Esophagus muscularis mucosa (tissue), 4 donors: ENCODE measurements at places on chromosomes 11 and 22.

DNA sequence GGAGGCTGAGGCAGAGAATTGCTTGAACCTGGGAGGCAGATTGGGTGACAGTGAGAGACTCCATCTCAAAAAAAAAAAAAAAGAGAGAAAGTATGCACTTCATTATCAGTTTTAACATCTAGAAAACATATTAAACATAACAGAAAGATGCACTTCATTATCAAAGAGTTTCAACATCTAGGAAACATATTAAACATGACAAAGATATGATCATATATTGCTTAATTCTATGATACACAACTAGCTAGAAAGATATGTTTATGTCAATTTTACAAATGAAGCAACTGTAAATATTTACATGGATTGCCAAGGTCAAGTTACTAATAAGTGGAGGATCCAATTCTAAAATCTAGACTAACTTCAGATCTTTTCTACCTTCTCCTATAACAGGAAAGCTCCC is 50.4 kb upstream of the CTSC start:
- H3K36me3 ChIP-seq: no peaks in the 10 kb centered on the region
- peaks cover 3% of the 10 kb centered on the region for H3K4me1 ChIP-seq
- H3K27ac ChIP-seq: no peak overlapping the region
- DNase-seq: no peak
- H3K4me3 ChIP-seq: no peak overlapping the region
- no peaks in the 10 kb centered on the region for H3K27me3 ChIP-seq

- no peaks in the 10 kb centered on the region for H3K36me3 ChIP-seq
- H3K4me3 ChIP-seq: peak overlapping the region; percentile 80
- H3K4me1 ChIP-seq: peaks cover 41% of the 10 kb centered on the region
- no peak for DNase-seq
- H3K27me3 ChIP-seq: no peaks in the 10 kb centered on the region
Observed at GRCh38 chr11:110093407-110094297, 460 bp downstream of the ZC3H12C start.

DNA sequence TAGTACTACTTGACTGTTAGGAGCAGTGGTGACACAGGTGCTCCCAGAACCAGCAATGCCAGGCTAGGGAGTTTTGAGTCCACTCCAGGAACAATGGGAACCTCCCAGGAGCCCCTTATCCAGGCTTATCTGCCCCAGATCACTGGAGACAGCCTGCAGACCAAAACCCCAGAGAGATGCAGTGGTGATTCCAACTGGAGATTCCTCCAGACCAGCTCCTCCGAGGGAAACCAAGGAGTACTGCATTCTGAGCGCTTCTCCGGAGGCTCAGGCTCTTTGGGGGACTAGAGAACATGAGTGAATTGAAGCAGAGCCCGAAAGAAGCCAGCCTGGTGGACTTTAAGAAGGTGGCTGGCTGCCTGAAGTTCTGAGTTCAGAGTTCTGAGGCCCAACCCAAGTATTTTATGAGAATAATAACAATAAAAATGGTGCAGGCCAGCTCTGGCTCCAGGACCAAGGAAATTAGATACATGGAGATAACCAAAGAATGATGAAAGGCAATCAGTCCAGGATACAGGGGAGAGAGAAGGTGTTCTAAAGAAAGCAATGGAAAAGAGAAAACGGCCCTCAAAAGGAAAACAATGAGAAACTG is 1.3 kb upstream of the TMEM25 start:
- H3K27ac ChIP-seq: peak overlapping the region; percentile 74
- DNase-seq: no peak
- peak overlapping the region; percentile 83 for H3K4me3 ChIP-seq
- peaks cover 37% of the 10 kb centered on the region for H3K4me1 ChIP-seq
- H3K36me3 ChIP-seq: peaks cover 4% of the 10 kb centered on the region

DNA sequence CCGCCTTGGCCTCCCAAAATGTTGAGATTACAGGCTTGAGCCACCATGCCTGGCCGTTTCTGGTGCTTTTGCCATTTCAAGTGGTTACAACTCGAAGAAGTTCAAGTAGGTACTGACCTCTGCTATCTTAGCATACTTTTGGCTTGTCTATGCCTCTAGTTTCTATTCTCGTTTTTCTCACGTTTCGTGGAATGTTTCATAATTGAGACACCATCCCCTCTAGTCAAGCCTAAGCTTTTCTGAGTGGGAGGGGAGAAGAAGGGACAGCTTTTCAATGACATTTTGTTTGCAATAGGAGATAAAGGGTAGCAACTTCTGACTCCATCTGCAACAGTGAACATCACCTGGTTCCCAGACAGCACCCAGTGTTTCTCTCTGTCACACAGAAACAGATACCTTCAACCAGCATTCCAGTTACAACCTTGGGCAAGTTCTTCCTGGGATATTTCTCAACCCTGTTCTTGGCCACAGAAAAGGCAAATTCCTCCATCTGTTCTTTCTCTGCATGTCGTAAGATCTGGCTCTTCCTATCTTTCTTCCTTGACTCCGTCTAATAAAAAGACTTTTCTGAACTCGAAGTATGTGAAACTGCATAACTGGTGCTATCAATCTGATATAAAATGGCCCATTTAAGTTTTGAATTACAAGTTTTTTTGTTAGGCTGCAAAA is 25.5 kb downstream of the DDI1 start:
- peaks cover 10% of the 10 kb centered on the region for H3K4me1 ChIP-seq
- H3K27ac ChIP-seq: no peak overlapping the region
- H3K36me3 ChIP-seq: no peaks in the 10 kb centered on the region
- H3K27me3 ChIP-seq: no peaks in the 10 kb centered on the region

DNA sequence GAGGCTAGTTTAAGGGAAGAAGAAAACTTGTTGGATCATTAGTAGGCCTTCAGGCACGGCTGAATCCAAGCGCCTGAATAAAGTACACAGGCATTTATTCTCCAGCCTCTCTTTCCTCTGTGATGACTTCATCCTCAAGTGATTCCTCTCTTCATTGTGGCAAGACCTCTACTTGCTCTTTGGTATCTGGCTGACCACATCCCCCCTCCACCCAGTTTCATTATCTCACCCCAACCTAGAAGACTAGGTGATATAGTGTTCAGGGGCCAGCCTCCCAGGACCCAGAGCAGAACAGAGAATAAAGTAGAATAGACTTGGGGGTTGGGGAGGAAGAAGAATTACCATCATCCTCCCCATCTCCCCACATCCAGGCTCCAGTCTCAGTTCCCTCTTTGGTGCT is 189.3 kb downstream of the MIAT start:
- H3K27me3 ChIP-seq: no peaks in the 10 kb centered on the region
- H3K36me3 ChIP-seq: no peaks in the 10 kb centered on the region
- no peak overlapping the region for H3K4me3 ChIP-seq
- peaks cover 7% of the 10 kb centered on the region for H3K4me1 ChIP-seq
- DNase-seq: no peak

DNA sequence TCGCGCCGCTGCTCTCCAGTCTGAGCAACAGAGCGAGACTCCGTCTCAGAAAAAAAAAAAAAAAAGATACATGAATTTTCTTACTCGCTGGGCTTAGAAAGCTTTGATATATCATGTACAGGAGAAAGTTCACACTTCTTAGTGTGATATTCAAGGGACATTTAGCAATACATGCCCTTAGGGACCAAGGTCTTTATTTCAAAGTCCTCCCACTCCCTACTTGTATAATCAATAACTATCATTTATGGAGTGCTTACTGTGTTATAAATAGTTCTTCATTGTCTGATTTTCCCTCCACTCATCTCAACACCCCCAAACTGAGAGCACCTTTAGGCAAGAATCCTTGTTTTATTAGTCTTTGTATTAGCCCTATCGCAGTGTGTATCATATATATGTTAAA is 103.3 kb downstream of the UVRAG start:
- no peak for DNase-seq
- H3K27ac ChIP-seq: no peak overlapping the region
- H3K36me3 ChIP-seq: no peaks in the 10 kb centered on the region

DNA sequence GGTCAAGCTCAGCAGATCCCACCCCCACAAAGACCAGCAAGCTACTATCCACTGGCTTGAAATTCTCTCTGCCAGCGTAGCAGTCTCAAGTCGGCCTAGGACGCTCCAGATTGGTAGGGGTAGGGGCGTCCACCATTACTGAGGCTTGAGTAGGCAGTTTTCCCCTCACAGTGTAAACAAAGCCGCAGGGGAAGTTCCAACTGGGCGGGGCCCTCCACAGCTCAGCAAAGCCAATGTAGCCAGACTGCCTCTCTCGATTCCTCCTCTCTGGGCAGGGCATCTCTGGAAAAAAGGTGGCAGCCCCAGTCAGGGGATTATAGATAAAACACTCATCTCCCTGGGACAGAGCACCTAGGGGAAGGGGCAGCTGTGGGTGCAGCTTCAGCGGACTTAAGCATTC is 1064.9 kb upstream of the TENM4 start:
- H3K4me1 ChIP-seq: no peaks in the 10 kb centered on the region
- H3K27me3 ChIP-seq: no peaks in the 10 kb centered on the region
- no peak overlapping the region for H3K27ac ChIP-seq

DNA sequence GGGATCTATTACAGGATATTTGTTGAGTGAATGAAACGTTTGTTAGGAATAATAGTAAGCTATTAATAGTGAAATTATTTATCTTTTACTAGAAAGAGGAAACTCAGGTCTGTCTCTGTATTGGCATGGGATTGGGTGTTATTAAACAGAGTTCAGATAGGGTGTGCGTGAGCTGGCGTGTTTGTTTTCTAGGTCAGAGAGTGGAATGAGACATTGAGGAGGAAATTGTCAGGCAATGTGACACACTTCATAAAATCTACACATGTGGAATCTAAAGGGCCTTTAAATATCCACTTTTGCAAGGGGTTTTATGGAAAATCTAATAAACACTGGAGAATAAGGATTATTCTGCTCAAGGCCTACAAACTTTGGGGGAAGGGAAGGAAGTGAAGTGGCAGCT is 552.9 kb downstream of the NTM start:
- no peak overlapping the region for H3K27ac ChIP-seq
- H3K27me3 ChIP-seq: no peaks in the 10 kb centered on the region
- no peak for DNase-seq
- H3K4me3 ChIP-seq: no peak overlapping the region

DNA sequence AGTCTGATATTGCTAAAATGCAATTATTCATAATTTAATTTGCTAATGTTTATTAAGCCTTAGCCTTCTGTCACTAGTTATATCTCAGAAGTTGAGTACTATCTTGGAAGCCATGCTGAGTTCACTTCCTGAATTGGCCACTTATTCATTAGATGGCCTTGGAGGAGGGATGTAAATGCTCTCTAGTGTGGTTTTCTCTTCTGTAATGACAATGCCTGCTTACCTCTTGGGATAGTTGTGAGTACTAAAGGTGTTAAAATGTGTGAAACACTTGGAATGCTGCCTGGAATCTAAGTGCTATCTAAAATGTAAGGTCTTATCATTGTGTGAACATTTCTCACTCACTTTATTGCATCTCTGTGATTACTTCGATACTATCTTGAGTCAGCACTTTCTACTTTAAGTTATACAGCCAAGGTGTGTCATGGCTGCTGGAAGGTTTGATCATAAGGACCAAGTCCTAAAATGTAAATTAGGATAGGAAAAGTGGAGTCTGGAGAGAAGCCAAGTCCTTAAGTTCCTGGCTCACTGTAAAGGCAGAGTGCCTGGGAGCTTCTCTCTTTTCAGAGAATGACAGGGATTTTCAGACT is 12.4 kb downstream of the GLYATL2 start:
- H3K27ac ChIP-seq: no peak overlapping the region
- H3K4me1 ChIP-seq: no peaks in the 10 kb centered on the region
- H3K36me3 ChIP-seq: no peaks in the 10 kb centered on the region
- no peak for DNase-seq

DNA sequence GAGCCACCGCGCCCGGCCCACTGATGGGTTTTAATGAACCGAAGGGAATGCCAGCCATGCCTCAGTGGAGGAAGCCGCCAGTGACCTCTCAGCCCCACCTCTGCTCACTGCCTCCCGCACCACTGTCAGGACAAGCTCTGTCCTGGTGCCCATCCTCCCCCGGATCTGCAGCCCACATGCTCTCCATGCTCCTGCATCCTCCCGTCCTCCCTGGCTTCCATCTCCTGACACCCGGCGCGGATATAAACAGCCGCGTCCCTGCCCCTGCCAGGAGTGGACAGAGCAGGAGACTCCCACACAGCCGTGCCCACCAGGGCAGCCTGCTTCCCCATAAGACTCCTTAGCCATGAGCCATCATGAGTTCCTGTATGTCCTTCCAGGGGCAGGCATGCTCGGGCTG is 26.9 kb downstream of the MACROD1 start:
- H3K27ac ChIP-seq: no peak overlapping the region
- no peaks in the 10 kb centered on the region for H3K4me1 ChIP-seq
- no peak overlapping the region for H3K4me3 ChIP-seq
- no peaks in the 10 kb centered on the region for H3K27me3 ChIP-seq

- DNase-seq: no peak
- H3K36me3 ChIP-seq: peaks cover 100% of the 10 kb centered on the region
- peaks cover 7% of the 10 kb centered on the region for H3K4me1 ChIP-seq
- H3K27ac ChIP-seq: no peak overlapping the region
- no peak overlapping the region for H3K4me3 ChIP-seq
Observed at GRCh38 chr11:68796801-68797200, 44.9 kb downstream of the CPT1A start.

DNA sequence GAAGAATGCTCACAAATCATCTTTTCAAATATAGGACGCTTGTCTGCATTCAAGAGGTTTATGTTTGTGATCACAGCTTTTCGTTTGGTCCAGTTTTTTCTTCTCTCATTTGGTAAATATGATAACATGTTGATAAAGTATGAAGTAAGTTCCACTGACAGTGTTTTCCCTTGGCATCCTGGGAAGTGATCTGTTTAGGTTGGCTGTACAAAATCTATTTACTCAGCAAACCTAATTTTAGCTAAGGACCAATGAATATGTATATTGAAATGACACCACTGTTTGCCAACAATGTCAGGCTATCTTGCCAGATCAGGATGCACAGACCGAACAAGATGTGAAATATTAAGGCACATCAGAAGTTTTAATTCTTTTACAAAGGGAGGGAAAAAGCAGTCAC is 1230.8 kb downstream of the LRRC4C start:
- no peaks in the 10 kb centered on the region for H3K4me1 ChIP-seq
- no peaks in the 10 kb centered on the region for H3K27me3 ChIP-seq
- H3K27ac ChIP-seq: no peak overlapping the region
- DNase-seq: no peak

GRCh38 chr11:46508360-46508759 is 85.5 kb downstream of the AMBRA1 start:
- H3K27ac ChIP-seq: no peak overlapping the region
- no peaks in the 10 kb centered on the region for H3K4me1 ChIP-seq
- no peaks in the 10 kb centered on the region for H3K27me3 ChIP-seq
- DNase-seq: no peak
- H3K36me3 ChIP-seq: peaks cover 23% of the 10 kb centered on the region
